ENCODE measurements at places on chromosomes 3 and 15.
A peak's percentile ranks its signal among the peaks of the same experiment; 100 is the strongest.

DNA sequence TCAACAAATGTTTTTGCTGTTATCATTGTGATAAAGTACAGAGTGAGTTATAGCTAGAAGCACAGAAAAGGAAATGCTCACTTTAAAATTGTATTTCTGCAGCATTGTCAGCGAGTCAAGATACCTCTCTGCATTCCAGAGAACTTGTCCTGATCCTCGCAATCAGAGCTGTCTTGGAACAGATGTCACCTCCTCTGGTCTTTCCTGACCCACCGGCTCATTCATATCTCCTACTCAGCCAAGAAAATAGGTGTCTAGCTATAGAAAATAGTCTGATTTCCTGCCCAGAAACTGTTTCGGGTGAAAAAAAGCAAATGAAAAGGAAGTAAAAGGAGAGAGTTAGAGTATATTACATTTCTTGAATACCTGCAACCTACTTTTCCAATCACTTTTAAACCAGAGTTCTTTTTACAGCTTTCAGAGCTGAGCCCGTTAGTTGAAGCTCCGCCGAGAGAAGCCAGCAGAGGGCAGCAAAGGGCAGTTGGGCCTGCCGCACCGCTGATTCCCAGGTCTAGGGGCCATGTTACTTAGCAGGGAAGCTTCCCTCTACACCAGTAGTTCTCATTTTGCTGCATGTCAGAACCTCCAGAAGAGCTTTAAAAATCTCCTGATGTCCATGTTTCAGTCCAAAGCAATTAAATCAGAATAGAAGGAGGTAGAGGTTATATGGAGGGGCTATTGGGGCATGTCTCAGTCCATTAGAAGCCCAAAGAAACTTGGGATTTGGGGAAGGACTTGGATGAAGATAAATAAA lies 185.7 kb upstream of the THRB start:
- peak; percentile 45 for DNase-seq

DNA sequence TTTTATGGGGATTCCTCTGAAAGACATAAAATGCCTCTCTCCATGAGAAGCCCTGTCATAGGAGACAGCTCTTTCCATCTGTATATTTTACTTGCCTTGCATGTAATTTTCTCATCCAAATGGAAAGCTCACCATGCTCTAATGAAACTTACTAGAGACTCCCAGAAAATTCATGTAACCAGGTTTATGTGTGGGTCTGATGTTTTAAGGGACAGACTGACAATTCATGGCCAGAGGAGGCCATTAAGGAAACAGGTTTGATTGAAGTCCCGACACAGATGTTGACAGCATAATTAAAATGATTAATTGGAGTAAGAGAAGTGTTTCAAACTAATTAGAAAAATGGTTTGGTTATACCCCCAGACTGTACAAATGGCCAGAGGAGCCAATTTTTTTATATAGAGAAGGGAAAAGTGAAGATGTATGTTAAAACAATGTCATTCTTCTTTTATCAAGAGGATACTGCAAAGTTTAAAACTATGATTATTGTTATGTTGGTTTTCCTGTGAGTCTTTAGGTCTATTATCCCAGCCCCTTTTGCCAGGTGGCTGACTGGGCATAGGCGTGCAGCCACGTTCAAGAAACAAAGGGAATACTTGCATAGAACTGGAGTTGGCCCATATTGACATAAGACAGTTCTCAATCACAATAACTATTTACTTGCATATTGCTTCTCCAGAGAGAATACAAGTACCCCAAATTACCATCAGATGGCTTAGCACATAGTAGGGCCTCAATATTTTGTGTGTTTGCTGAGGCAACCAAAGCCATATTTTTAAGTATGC lies 64.8 kb downstream of the RBMS3 start:
- no peak for DNase-seq

DNA sequence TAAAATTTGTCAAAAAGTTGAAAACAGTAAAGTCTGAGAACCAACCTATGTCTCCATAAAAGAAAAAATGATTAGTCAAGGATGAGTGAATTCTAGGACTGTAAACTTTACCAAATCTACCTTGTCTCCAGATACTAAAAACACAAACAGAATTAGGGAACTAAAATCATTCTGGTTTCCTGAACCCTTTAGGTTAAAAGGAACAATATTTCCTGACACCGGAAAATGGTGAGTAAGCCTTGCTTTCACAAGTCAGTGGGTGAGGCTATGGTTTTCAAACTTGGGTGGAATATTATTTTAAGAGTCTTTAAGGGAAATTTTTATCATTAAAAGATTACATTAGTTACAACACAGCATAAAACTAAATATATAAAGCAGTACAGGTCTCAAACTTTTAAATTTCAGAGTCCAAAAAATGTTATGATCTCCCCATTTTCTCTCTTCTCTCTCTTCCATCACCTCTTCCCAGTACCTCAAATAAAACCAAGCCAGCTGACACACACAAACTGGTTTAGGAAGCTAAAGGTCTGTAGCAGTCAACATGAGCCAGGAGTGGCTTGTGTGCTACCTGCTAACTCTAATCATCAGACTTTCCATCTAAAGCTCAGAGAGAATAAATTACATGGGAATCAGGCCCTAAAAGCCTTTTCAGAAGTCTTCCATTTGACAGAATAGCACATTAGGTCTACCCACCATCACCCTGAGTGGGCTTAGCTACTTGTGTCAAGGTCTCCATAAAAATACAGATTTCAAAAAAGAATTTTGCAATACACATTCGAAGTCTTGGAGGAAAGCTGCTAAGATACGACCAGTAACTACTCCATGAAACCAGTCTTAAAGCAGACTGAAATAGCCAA lies 2.2 kb downstream of the SLC12A6 start:
- DNase-seq = peak; percentile 13

DNA sequence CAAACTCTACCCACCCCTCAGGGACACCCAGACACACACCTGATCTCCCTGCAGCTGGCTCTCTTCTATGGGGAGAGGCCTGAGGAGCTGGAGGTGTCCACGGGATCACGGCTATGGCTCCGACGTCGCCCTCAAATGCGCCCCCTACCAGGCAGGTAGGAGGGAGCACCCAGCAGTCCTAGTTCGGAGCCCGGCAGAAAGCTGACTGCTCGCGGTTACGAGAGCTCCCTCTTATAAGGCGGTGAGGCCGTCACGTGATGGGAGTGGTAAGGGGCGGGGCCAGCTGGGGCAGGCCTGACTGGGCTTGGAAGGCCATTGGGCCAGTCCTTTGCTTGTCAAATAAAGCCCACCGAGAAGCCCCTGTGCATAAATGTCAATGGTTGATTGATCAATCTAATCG lies at the start of gene PRR20G:
Gene PRR20G (minus strand): TSS at position 207 of the 400 bp plus-strand sequence. CDS start 681 bp downstream, outside the sequence.
- no peak for DNase-seq
